Heart left ventricle (tissue), 16 donors: ENCODE measurements at places on chromosomes 12 and 14.

DNA sequence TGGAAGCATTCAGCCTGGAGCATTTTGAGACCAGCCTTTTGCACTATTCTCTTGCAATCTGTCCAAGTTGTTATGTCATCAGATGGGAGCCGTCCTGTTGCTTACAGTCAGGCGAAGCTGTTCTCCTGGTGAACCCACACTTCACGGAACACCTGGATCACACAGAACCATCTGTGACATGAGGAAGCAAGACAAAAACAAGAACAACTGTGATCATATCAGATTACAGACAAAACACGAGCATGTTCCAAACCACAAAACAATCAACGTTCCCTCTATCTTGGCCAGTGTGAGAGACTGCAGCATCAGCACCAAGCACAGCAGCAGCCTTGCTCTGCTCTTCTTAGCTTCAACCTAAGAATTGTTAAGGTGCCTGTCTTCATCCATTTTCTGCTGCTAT is 180.5 kb upstream of the SFSWAP start:
- DNase-seq = no peak
- H3K27me3 ChIP-seq = no peaks in the 10 kb centered on the region
- H3K4me1 ChIP-seq = no peaks in the 10 kb centered on the region
- H3K36me3 ChIP-seq = no peaks in the 10 kb centered on the region
- H3K27ac ChIP-seq = no peak overlapping the region

DNA sequence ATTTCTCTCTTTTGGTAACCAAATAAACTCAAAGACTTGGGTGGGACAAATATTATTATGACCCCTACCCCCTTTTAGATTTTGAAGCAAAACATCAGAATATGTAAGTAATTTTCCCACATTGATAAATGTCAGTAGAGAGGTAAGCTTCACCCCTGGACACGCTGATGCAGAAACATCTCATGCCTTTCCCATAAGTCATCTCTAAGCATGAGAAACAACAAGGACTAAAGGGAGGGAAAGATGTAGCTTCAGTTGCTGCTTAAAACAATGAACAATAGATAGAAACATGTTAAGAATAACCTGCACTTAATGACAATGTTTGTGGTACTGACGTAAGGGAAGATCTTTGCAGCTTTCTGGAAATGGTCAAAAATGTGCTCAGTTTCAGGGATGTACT is 56.3 kb upstream of the SLC8A3 start:
- no peaks in the 10 kb centered on the region for H3K36me3 ChIP-seq
- no peak overlapping the region for H3K4me3 ChIP-seq
- no peak for DNase-seq
- H3K27me3 ChIP-seq = peaks cover 8% of the 10 kb centered on the region
- H3K4me1 ChIP-seq = no peaks in the 10 kb centered on the region

- no peaks in the 10 kb centered on the region for H3K27me3 ChIP-seq
- peaks cover 6% of the 10 kb centered on the region for H3K36me3 ChIP-seq
- no peak overlapping the region for H3K4me3 ChIP-seq
- DNase-seq = no peak
- H3K27ac ChIP-seq = no peak overlapping the region
These were observed 112.0 kb downstream of the EPS8 start for GRCh38 chr12:15677228-15677627.

DNA sequence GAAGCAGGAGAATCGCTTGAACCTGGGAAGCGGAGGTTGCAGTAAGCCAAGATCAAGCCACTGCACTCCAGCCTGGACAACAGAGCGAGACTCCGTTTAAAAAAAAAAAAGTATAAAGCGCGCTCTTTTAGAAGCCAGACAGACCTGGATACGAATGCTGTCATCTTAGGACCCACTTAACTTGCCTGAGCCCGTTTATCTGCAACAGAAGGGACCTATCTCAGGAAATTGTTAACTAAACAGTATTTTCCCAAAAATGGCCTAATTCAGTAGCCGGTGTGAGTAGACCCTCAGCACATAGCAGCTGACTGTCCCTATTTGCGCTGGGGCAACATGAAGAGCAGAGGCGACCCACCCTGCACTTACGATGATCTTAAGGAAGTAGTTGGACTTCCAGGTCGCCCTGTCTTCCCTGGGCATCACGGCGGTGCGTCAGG is 529 bp downstream of the RPLP0 start:
- DNase-seq = no peak
- no peaks in the 10 kb centered on the region for H3K27me3 ChIP-seq
- peak overlapping the region; percentile 83 for H3K27ac ChIP-seq
- peaks cover 42% of the 10 kb centered on the region for H3K36me3 ChIP-seq

DNA sequence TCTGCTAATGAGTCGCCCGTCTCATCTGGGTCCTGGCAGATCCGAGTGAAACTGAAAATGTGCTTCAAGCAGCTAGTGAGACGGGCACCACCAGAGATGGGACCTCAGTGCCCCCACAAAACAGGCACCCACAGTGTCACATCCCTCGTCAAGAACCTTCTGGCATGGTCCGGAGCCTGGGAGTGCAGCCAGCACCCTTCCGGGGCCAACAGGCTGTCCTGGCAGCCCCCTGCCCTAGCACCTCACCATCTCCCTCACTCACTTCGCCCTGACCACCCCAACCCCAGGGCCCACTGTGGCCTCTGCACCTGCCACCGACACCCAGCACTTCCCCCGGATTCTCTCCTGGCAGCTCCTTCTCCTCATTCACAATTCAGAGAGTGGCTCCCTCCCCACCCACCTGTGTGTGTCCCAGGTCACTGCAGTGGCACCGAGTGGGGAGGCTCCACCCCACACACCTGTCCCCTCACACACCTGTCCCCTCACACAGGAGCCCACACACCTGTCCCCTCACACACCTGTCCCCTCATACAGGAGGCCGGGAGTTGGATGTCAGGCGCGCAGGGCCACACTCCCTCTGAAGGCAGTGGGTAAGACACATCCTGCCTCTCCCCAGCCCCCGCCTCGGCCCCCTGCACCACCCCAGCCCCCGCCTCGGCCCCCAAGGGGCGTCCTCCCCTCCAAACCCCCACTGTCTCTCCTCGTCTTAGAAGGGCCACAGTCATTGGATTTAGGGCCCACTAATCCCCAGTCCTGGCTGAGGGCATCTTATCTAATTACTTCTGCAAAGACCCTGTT is 7.9 kb downstream of the GALNT9 start:
- no peaks in the 10 kb centered on the region for H3K36me3 ChIP-seq
- no peaks in the 10 kb centered on the region for H3K4me1 ChIP-seq
- DNase-seq = no peak

- no peaks in the 10 kb centered on the region for H3K4me1 ChIP-seq
- H3K4me3 ChIP-seq = no peak overlapping the region
- DNase-seq = no peak
- no peaks in the 10 kb centered on the region for H3K36me3 ChIP-seq
These were observed 12.6 kb downstream of the WSCD2 start for GRCh38 chr12:108141600-108142130.

DNA sequence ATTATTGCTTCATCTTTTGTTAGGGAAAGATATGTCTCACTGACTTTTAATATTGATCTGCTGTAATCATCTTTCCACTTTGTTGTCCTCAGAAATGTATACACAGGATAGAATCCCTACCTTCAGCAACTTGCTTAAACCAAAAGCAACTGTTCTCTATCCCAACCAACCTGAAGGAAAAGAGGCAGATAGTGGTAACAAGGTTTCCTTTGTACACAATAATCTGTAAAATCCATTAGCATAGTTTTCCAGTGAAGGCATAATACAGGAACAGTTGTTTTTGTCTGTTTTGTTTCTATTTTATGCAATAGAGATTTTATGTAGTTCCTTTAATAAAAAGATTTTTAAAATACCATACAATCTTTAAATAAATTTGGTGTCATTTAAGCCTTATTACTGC is 170.5 kb downstream of the PIK3C2G start:
- H3K4me3 ChIP-seq = no peak overlapping the region
- no peaks in the 10 kb centered on the region for H3K36me3 ChIP-seq
- H3K27me3 ChIP-seq = no peaks in the 10 kb centered on the region
- no peak for DNase-seq
- peaks cover 15% of the 10 kb centered on the region for H3K4me1 ChIP-seq
- H3K27ac ChIP-seq = no peak overlapping the region

GRCh38 chr14:105388110-105388951 is 10.0 kb upstream of the TEX22 start:
- no peaks in the 10 kb centered on the region for H3K27me3 ChIP-seq
- DNase-seq = no peak
- peaks cover 63% of the 10 kb centered on the region for H3K36me3 ChIP-seq

DNA sequence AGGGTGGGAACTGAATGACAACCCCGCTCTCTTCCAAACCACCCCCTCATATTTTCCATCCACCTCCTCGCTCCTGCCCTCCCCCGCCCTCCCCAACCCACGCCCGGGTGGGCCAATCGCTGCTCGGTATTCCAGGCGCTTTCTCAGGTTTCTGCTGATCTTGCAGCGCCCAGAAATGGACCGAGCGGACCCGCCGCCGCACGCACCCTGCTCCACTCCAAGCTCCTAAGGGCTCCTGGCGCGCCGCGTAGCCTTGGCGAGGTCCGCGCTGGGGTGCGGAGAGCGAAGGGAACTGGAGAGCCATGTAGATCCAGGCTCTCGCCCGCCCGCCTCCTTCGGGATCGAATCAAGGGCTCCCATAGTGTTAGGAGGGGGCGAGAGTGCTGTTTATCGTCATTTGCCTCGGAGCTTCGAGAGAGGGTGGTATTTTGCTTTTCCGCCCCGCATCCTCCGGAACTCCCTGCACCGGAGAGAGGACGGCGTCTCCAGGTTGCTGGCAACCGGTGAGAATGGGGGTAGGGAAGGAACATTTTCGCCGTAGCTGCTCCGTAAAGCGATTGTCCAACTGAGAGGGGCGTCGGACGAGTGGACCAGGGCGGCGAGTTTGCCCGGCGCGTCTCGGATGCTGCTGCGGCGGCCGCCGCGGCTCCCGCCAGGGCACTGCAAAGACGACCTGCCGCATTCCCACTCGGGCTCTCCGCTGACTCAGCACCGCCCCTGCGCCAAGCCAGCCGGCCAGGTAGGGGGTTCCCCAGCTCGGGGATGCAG is at the start of gene KCNA1:
Gene KCNA1, plus strand, starts transcription at position 172 of the 768 bp plus-strand sequence. CDS start 1,474 bp downstream, outside the sequence.
- H3K4me3 ChIP-seq = peak within 1 kb of the TSS; percentile 27
- no peak within 1 kb of the TSS for H3K27ac ChIP-seq
- peaks cover 78% of the 10 kb centered on the region for H3K27me3 ChIP-seq
- H3K4me1 ChIP-seq = peaks cover 26% of the 10 kb centered on the region

DNA sequence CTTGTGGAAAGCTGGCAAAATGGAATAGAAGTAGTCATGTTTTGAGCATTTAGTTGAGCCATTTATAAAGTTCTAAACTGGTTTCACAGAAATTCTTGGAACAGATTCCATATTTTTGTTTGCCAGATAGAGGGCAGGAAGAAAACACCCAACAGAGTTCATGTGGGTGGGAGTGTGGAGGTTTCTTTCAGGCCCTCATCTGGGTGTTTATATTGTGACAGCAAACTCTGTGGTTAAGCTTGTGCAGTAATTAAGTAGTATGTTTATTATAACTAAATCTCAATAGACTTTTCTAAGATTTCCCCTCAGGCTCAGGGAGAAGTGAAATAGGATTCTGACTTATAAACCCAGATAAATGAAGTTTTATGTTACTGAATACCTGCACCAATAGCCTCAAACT is 57.4 kb downstream of the SPPL3 start:
- no peak overlapping the region for H3K4me3 ChIP-seq
- H3K27ac ChIP-seq = no peak overlapping the region
- H3K36me3 ChIP-seq = no peaks in the 10 kb centered on the region
- DNase-seq = no peak
- H3K4me1 ChIP-seq = peaks cover 73% of the 10 kb centered on the region
- no peaks in the 10 kb centered on the region for H3K27me3 ChIP-seq

- DNase-seq = no peak
- H3K27me3 ChIP-seq = no peaks in the 10 kb centered on the region
- H3K4me3 ChIP-seq = no peak overlapping the region
- H3K4me1 ChIP-seq = no peaks in the 10 kb centered on the region
- H3K27ac ChIP-seq = no peak overlapping the region
These were observed 1043.8 kb upstream of the FBXO33 start for GRCh38 chr14:40476005-40476404.
